ENCODE measurements at places on chromosomes 3 and 15.

DNA sequence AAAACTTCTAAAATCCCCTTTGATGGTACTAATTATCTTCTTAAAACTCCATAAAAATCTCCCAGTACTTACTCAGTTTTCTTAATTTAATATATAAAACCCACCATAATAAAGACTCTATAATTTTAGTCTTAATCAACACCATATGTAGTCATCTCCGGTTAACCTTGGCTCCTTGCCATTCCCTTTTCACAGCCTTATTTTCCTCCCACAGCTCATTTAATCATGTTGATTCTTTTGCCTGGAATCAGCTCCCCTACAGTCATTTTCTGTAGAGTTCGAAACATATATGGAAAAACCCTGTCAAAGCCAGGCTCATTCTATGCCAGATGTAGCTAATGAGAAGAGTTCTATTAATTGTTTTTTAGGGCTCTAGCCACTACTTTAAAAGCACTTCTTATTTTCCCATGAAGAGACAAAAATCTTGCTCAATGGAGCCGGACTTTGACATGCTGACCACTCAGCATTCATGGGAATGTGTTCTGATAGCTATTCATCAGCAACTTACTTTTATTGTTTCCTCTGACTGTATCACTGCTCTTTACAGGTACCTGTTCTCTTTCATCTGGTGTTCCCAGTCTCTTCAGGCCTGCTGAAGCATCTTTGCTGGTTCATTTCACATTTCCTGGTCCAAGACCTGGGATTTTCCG, 573.4 kb downstream of the NAALADL2 start:
- DNase-seq: peak; percentile 29

DNA sequence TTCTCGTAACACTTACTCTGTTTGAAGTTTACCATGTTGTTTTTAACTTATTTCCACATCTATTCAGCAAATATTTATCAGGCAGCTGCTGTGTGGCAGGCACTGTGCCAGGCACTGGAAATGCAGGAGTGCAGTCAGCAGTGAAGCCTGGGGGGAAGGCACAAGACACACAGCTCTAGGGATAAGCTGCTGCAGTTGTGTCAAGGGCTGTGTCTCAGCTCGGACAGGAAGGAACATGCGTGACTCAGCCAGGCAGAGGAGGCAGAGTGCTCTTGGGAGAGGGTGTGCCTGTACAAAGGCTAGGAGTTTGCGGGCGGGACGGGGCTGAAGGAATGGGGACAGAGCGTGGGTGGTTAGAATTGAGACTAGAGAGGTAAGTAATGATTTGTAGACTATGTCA, 24.7 kb downstream of the LYSMD4 start:
- no peak for DNase-seq

DNA sequence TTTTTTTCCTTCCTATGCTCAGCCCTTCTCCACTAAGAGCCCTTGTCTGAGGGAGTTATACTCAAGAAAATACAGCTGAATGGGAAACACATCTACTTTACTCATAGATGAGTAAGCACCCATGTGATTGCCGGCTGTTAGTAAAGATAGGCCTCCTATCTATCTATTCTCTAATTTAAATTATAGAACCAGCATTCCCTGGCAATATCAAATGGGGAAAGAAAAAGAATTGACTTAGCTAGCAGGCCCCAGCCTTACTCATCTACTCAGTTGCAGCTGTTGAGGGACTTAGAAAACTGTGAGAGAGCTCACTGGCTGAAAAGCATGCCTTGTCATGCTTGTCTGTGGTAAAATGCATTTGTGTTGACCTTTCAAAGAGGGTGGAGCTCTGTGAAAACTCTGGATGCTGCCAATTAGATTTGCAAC, 116.9 kb upstream of the LRRFIP2 start:
- no peak for DNase-seq

DNA sequence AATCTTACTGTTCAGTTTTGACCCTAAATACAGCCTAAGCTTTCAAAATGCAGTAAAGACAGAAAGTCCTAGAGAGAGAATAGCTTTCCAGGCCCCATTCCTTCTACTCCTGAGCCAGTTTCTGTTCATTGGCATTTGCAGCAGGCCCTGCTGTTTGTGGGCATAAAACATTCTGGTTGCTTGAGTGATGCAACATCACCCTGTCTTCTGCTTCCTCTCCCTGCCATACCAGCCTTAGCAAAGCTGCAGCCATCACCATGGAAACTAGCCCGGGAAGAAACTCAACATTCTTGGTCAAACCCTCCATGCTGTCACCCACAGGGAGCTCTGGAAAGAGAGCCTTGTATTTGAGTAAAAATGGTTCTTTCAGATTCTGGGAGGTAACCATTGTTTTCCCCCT, 325.7 kb downstream of the MAGI1 start:
- DNase-seq: no peak

DNA sequence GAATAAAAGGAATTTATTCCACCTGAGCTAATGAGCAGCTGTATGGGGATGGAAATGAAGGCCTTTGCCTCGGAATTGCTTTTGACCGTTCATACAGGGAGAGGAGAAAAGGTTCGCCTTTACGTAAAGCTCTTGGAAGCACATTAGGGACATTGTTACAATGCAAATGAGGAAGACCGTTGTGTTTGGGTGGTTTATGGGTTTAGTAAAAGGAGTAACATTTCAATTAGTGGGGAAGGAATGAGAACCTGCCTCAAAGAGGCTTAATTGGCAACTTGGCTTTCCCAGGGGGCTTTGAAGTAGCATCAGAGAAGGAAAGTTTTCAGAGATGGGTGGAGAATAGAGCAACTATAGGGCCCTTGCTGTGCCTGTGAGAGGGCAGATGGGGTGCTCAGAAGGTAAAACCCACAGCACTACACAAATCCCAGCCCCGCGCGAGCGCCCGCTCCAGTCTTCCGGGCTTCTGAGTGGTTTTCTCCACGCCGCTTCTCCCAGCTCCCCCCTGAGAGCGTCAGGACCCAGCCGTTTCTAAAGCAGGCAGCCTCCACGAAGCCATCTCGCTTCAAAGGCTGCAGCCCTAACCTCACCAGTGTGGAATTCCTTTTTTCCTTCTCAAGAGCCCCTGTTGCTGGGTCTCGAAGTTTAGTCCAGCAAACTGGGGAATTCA, 192.0 kb upstream of the HES1 start:
- DNase-seq: no peak

DNA sequence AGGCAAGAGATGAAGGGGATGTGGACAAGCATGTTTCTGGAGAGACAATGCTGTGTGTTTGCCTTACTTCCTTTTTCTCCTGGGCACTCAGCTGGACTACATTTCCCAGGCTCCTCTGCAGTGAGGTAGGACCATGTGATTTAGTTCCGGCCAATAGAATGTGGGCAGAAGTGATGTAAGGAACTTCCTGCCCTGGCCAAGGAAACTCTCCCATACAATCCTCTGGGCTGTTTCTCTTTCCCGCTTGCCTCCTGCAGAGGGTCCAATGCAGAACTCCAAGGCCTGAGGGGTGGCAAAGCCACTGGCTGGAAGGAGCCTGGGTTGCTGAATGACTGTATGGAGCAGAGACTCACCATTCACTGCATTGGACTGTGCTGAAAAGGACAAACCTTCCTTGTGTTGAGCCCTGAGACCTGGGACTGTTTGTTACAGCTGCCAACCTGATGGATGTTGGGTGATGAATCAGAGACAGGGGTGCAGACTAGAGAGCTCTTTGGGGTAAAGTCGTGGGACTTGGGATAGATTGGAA, 82.7 kb upstream of the SLC6A6 start:
- peak; percentile 77 for DNase-seq

- DNase-seq: no peak
Observed at GRCh38 chr3:134864636-134865035, 69.6 kb downstream of the EPHB1 start.

GRCh38 chr15:80179935-80180334, 27.1 kb downstream of the FAH start:
- no peak for DNase-seq

DNA sequence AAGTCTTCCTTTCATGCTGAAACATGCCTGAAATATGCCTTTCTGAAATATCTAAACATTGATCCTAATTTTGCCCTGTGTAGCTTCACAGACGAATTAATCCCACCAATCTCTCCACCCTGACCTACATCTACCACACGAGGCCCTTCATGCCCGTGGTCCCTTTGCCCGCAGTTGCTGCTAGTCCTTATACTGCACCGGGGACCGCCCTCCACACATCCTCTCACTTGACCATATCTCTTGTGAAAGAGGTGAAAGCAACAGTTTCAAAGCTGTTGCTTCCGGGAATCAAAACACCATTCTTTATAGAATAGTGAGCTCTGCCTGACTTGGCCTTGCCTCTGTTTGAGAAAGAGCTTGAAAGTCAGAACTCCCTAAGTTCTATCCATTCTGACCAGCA, 499.5 kb downstream of the NTRK3 start:
- DNase-seq: no peak

DNA sequence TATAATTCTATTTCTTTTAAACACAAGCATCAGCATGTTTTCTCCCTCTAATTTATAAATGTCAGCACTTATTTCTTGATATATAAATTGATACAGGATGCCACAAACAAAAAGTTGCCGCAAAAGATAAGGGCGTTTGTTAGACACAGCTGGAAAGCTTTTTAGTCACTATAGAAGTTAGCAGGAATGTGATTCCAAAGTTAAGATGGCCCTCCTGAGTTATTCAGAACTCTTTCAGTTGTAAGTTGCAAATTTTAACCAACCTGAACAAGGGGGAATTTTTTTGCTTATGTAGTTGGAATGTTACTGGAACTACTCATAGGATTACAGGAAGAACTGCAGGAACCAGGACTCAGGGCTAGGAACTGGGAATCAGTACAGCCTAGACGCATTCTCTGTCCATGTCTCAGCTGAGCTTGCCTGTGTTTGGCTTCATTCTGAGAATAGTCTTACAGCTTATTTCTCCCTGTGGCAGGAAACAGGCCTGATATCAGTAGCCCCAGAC, 166.3 kb downstream of the VGLL4 start:
- DNase-seq: no peak

DNA sequence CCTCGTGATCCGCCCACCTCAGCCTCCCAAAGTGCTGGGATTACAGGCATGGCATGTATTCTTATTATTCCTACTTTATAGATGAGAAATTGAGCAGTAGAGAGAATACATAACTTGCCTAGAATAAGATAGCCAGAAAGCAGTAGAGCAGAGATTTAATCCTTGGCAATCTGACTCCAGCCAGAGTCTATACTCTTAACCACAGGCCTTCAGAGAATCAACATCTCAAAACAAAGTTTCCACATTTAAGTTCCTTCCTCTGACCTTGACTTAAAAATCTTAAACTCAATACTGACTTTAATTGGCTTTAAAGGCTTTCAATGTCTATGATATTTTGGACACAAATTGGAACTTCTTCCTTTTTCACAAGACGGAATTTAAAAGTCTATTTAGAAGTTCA, 37.1 kb downstream of the ZNF106 start:
- no peak for DNase-seq

DNA sequence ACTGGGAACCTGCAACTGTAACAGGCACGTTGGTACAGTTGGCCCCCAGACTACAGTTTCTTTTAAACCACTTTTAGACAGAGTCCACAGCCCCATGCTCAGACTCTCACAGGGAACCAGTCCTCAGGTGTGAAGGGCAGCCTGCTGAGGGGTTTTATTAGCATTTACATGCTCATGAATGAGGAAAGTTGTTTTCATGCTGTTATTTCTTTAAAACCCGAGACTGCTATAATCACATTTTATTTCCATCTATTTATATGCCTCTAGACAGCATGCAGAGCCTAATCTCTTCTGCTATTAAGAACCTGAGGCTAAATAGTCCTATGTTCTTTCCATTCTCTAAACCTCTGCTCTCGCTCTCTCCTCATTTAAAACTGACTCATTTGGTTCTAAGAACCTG, 26.3 kb upstream of the FSIP1 start:
- DNase-seq: no peak

DNA sequence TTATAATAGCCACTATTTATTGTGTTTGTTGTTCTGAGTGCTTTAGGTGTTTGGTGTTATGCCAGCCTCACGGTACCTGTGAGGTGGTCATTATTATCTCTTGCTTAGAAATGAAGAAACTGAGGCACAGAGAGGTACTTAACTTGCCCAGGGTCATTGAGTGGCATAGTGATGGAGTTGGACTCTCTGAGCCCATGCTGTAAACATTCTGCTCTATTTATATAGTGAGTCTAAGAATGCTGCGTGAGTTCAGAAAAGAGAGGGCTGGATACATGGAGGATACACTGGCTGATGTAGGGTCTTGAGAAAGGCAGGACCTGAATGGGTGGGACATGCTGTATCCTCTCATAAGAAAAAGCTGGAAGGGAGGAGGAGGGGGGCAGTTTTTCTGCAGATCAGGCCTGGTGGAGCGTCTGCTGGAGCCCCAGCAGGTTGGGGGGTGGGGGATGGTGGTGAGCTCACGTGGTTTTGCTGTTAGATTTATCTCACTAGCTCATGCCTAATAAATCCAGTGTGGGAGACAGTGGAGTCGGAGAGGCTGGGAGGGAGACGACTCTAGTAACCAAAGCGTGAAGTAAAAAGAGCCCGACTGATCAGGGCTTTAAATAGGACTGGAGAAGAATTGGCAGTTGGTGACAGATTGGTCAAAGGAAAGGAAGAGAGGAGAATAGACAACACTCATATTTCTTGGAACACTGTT, 16.0 kb downstream of the MED12L start:
- DNase-seq: no peak

DNA sequence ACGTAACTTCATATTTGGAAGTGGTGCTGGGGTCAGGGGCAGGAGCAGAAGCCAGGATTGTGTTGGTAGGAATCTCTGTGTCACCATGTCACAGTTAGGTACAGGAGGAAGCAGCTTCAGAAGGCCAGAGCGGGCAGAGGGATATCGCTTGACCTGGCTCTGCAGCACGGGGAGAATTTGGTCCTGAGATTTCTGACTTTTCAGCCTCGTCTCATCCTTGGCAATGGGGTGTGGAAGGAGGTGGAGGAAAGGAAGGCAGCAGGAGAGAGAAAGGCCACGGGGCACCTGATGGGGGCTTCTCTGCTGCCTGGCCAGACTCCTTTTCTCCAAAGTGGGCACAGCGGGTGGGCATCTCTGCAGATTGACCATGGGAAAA, 564 bp downstream of the IL16 start:
- no peak for DNase-seq

GRCh38 chr3:16423298-16423697, 90.2 kb downstream of the RFTN1 start:
- peak; percentile 99 for DNase-seq

GRCh38 chr3:66428733-66429132, 72.1 kb downstream of the LRIG1 start:
- DNase-seq: peak; percentile 39

GRCh38 chr3:115475178-115476041, 147.9 kb upstream of the GAP43 start:
- no peak for DNase-seq
